Right atrium auricular region (tissue), 2 donors: ENCODE measurements at places on chromosomes 4 and X. TPM values are rescaled to one million over a fixed set of nuclear protein-coding genes. Genes with fewer than 3 reads are reported as not detected.

The TLR6 gene
- total RNA-seq = 2.3 TPM

The HTATSF1 gene
- 61.5 TPM for total RNA-seq

The SERPINA7 gene
- not detected for total RNA-seq

DNA sequence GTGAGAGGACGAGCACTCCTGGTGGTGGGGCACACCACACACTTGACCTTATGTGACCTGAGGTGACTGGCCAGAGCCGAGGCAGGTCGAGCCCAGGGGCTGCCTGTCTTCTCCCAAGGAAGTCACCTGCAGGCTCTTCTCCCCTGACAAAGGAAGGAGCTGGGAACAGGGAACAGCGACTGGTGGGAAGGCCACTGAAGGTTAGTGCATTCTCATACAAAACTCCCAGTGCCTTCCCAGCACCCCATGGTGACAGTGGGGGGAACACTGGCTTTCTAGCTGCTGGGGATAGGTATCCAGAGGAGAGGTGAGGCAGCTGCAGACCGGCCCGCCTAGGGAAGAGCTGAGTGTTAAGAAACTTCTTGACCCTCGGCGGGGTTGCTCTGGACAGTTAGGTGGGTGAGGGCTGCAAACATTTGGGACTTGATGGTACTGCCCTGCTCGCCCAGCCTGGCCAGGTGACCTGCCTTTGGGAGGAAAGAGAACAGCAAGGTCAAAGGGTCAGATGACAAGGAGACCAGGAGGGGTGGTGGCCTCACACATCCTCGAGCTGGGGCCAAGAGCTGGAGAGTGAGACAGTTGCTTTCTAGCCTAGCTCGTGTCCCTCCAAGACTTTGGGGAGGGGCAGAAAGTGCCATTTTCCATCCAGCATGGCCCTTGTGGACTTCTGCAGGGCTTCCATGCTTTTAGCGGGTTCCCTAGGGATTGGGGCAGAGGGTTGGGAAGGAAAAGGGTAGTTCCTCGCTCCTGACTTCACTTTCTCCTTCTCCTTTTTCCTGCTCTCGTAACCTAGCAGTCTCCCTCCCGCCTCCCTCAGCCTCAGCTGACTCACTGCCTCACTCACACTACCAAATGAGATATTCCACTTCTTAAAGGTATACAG lies 2.7 kb downstream of the NALF2 start:
- H3K4me1 ChIP-seq = no peaks in the 10 kb centered on the region
- peak overlapping the region; percentile 66 for H3K27ac ChIP-seq
- no peak for DNase-seq
- H3K36me3 ChIP-seq = no peaks in the 10 kb centered on the region

DNA sequence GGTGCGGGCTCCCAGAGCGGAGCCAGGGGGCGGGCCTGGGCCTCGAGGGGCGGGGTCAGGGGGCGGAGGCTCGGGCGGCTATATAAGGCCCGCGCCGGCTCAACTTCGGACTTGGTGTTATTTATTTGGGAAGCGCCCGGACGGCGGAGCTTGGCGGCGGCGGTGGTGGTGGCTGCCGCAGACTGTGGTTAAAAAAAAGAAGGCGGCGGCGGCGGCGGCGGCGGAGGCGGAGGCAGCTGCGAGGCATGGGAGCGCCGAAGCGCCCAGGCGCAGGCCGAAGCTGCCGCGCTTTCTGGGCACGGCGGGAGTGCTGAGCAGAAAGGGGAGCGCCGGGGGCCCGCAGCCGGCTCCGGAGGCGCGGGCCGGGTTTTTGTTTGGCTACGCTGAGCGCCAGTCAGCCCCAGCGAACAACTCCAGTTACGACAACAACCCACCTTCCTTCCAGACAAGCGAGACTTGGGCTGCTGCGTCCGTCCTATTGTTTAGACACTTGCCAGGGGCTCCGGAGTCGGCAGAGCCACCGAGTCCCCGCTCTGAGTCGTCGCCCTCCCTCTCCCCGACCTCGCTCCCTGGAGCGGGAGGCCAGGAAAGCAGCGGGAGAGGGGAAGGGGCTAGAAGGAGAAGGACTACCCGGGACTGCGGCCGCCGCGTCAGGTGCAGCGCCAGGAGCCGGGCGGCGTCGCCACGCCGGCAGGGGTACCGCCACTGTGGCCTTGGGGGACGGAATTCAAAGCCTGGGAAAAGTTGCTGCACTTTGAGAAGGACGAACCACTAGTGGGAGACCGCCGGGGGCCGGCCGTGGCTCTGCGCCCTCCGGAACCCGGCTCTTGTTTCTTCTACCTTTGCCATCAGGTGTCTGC lies at the start of gene SLIT2:
SLIT2 (plus strand) TSS at position 110 of the 860 bp plus-strand sequence. CDS start 1,911 bp downstream, outside the sequence.
- no peaks in the 10 kb centered on the region for H3K36me3 ChIP-seq
- peak within 1 kb of the TSS; percentile 73 for H3K27ac ChIP-seq
- H3K4me3 ChIP-seq = peak within 1 kb of the TSS; percentile 56

DNA sequence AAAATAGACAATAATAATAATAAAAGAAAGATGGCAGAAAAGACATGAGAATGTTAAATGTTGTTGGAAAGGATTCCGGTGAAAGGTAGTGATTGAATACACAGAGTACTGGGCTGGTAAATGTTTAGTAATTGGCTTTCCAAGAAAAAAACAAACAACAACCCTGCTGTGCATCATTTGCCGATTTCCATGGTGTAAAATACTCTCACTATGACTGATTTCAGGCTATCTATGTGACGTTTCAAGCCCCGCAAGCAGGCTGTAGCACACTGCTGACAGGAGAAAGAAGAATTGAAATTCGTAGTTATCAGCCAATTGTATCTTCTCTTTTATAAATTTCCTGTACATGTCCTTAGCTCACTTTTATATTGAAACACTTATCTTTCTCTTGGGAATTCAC lies 13.6 kb upstream of the SEPTIN6 start:
- H3K27ac ChIP-seq = no peak overlapping the region
- H3K4me1 ChIP-seq = no peaks in the 10 kb centered on the region
- no peak overlapping the region for H3K4me3 ChIP-seq
- H3K27me3 ChIP-seq = no peaks in the 10 kb centered on the region

DNA sequence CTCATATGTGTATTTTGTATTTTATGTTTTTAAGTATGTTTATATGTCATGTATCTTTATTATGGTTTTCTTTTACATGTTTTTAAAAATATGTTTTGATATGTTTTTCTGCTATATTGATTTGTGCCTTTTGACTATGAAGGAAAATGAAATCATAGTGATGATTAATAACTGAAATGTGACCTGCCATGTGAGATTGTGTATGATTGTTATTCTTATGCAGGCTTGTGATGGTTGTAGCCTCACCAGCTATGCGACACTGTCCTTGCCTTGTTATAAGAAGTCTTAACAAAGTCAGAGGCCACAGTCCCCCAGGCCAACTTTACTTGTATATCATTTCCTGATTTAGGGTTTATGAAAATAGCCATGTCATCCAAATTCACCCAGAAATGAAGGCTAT lies 83.2 kb downstream of the TMEM131L start:
- H3K4me3 ChIP-seq = no peak overlapping the region
- H3K4me1 ChIP-seq = no peaks in the 10 kb centered on the region
- no peaks in the 10 kb centered on the region for H3K36me3 ChIP-seq
- H3K27me3 ChIP-seq = no peaks in the 10 kb centered on the region
- no peak for DNase-seq
- no peak overlapping the region for H3K27ac ChIP-seq

GRCh38 chrX:44482575-44482974 lies 60.1 kb downstream of the FUNDC1 start:
- no peaks in the 10 kb centered on the region for H3K36me3 ChIP-seq
- DNase-seq = no peak
- H3K4me1 ChIP-seq = no peaks in the 10 kb centered on the region
- H3K27me3 ChIP-seq = no peaks in the 10 kb centered on the region

GRCh38 chr4:121778991-121779628 lies 14.1 kb upstream of the SMIM43 start:
- no peak overlapping the region for H3K27ac ChIP-seq
- H3K4me3 ChIP-seq = no peak overlapping the region
- H3K4me1 ChIP-seq = no peaks in the 10 kb centered on the region
- no peaks in the 10 kb centered on the region for H3K36me3 ChIP-seq
- H3K27me3 ChIP-seq = no peaks in the 10 kb centered on the region

DNA sequence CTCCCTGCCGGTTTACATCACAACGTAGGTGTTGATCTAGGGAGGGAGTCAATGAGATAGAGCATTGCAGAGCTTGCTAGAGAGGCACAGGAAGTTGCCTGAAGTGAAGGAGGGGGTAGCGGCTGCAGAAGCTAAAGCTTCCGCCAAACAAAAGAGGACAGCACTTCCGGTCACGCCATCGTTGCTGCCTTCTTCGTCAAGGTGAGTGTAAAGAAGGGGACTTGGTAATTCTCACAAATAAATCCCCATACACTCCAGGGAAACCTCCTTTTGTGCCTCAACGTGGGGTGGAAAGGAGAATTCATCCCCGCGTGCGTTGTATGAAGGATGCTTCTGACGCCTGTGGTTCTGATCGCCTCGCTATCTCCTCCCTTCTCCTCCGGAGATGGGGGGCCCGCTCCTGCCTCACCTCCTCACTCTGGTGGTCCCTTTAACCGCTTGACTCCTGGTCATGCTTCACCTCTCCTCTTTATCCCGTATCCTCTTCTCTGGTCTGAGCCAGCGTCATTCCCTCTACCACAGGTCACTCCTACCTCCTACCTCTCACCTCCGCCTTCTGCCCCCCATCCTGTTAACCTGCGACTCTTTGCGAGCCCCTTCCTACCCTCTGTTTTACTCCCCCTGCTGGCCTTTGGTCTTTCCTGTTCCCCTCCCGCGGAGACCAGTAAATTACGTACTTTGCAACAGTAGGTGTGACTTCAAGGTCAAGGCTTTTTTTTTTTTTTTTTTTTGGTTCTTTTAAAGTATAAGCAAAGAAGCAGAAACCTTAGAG lies 59.9 kb downstream of the GSPT2 start:
- H3K27me3 ChIP-seq = no peaks in the 10 kb centered on the region
- H3K27ac ChIP-seq = peak overlapping the region; percentile 29
- H3K4me1 ChIP-seq = no peaks in the 10 kb centered on the region
- DNase-seq = no peak
- peak overlapping the region; percentile 43 for H3K4me3 ChIP-seq

GRCh38 chr4:55546506-55546755 lies 278 bp downstream of the CLOCK start:
- H3K4me1 ChIP-seq = no peaks in the 10 kb centered on the region
- H3K4me3 ChIP-seq = peak overlapping the region; percentile 88
- no peaks in the 10 kb centered on the region for H3K36me3 ChIP-seq
- peak overlapping the region; percentile 99 for H3K27ac ChIP-seq

- no peaks in the 10 kb centered on the region for H3K36me3 ChIP-seq
- no peaks in the 10 kb centered on the region for H3K4me1 ChIP-seq
- no peak overlapping the region for H3K27ac ChIP-seq
- DNase-seq = no peak
- H3K4me3 ChIP-seq = no peak overlapping the region
These were observed 47.0 kb upstream of the SLC34A2 start for GRCh38 chr4:25608644-25609043.

- no peaks in the 10 kb centered on the region for H3K4me1 ChIP-seq
- no peaks in the 10 kb centered on the region for H3K27me3 ChIP-seq
- H3K27ac ChIP-seq = no peak overlapping the region
- H3K4me3 ChIP-seq = no peak overlapping the region
- H3K36me3 ChIP-seq = no peaks in the 10 kb centered on the region
- DNase-seq = no peak
These were observed 128.2 kb downstream of the CPEB2 start for GRCh38 chr4:15130441-15130840.

- H3K27ac ChIP-seq = no peak overlapping the region
- no peaks in the 10 kb centered on the region for H3K36me3 ChIP-seq
- H3K4me3 ChIP-seq = no peak overlapping the region
- no peak for DNase-seq
These were observed 40.8 kb downstream of the DLG3 start for GRCh38 chrX:70485466-70485865.

DNA sequence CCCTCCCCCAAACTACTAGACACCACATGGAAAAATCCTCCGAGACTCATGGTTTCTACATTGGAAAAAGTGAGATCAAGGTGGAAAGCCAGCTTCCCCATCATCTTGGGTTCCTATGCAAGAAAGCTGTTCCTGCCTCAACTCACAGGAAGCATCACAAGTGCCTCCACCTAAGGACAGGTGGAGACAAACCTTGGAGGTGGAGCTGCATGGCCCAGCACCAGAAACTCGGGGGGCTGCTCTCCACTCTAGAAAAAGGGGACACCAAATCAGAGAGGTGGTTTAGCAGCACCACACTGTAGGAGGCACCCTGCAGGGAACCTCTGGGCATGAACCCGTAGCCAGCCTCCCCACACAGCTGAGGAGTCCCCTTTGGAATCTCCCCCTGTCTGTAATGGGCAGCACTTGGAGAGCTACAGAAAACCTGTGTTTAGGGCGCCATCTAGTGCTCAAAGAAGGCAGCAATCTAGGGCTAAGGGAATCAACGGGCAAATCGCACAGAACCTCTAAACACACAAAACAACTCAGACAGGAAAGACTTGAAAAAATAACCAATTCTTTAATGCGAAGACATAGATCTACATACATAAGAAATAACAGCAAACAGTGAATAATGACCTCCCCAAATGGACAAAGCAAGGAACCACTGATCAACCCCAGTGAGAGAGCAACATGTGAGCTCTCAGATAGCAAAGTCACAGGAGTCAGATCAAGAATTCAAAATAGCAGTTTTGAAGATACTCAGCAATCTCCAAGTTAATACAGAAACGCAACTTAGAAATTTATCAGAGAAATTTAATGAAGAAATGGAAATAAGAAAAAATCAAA lies 37.0 kb upstream of the ZBTB33 start:
- no peaks in the 10 kb centered on the region for H3K36me3 ChIP-seq
- DNase-seq = no peak
- no peak overlapping the region for H3K27ac ChIP-seq
- H3K27me3 ChIP-seq = no peaks in the 10 kb centered on the region
- H3K4me1 ChIP-seq = no peaks in the 10 kb centered on the region

DNA sequence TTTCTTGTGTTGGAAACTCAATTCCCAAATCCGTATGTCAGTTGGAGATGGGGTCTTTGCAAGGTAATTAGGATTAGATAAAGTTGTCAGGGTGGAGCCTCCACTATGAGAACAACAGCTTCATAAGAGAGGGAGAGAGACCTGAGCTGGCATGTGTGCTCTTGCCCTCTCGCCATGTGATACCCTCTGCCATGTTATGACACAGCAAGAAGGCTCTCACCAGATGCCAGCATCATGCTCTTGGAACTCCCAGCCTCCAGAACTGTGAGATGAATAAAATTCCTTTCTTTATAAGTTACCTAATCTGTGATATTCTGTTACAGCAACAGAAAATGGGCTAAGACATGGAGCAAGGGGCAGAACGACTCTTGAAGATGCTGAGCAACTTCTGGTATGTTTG lies 201.9 kb upstream of the BOD1L1 start:
- H3K4me3 ChIP-seq = no peak overlapping the region
- no peak for DNase-seq
- no peaks in the 10 kb centered on the region for H3K36me3 ChIP-seq
- no peaks in the 10 kb centered on the region for H3K27me3 ChIP-seq
- H3K4me1 ChIP-seq = peaks cover 13% of the 10 kb centered on the region
- no peak overlapping the region for H3K27ac ChIP-seq

- DNase-seq = no peak
- H3K4me3 ChIP-seq = no peak overlapping the region
- H3K27ac ChIP-seq = no peak overlapping the region
- no peaks in the 10 kb centered on the region for H3K4me1 ChIP-seq
- no peaks in the 10 kb centered on the region for H3K27me3 ChIP-seq
These were observed 181.6 kb downstream of the PCDH7 start for GRCh38 chr4:30901461-30902451.
